Activated CD4-positive, CD25-positive, alpha-beta regulatory T cell treated with anti-CD3 and anti-CD28 coated beads, Interleukin-2, amount 50 U/mL, for 16 hours (primary cell): ENCODE measurements at places on chromosomes 13 and 19.

DNA sequence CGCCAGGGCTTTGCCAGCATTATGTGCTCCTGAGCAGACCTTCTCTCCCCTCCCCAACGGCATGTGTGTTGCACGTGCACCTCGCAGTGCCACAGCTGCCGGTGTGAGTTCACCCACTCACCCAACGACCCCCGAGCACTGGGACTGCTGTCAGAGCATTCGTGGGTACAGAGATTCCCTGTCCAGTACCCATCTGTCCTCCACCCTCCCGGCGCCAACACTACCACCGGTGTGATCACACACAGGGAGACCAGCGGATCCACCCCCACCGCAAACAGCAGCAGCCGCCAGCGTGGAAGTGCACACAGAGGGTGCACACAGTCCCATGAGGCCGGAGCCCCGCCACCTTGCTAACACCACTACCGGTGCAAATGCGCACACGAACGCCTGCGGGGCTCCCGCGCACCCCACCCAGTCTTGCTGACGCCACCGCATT is 15.9 kb downstream of the LILRA1 start:
- no peak for DNase-seq

- no peak for DNase-seq
Measured at GRCh38 chr13:99407906-99408702, 93.2 kb upstream of the TM9SF2 start.

- no peak for DNase-seq
Measured at GRCh38 chr19:39297931-39298634, 1.9 kb downstream of the IFNL1 start.

GRCh38 chr19:44869733-44870470 is 21.2 kb upstream of the TOMM40 start:
- no peak for DNase-seq
